ENCODE measurements at places on chromosomes 6 and 20.

DNA sequence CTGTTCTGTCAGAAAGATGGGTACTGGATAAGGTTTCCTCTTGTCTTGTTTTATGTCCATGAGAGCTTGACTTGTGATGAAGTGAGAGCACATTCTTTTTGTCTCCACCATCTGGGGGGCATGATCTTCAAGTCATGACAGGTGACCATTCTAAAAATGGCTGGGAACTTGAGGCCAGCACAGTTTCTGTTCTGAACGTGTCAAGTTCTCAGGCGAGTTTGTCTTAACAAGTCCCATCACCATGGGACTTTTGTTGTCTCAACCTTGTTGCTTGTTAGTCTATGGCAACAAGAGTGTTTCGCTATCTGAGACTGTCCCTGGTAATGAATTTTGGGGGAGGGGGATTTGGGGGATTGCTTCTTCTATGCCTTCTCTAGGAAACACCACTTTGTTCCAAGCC, 25.6 kb upstream of the ENPP4 start:
- DNase-seq: no peak

DNA sequence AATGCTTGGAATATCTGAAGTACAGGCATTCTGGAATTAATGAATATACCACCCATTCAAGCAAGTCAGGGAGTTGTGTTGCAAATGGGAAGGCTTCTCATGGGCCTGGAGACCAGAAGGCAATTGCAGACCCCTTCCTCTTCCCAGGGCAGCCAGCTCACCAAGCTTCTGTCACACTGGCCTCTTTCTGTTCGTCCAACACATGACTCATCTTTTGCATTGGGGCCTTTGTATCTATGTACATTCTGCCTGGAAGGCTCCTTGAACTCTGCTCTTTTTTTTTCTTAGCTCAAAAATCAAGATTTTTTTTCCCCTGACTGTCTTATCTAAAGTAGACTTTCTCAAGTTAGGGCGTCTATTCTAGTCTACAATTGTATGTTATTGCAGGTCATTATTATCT, 132.9 kb upstream of the MYLIP start:
- DNase-seq: no peak

DNA sequence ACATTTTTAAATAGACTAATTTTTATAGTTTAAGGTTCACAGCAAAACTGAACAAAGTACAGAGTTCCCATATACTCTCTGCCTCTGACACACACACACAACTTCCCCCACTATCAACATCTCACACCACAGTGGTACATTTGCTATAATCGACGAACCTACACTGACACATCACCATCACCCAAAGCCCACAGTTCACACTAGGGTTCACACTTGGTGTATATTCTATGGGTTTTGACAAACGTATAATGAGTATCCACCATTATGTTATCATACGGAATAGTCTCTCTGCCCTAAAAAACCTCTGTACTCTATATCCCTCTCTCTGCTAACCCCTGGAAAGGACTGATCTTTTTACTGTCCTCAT, 15.6 kb downstream of the TMEM30A start:
- no peak for DNase-seq

DNA sequence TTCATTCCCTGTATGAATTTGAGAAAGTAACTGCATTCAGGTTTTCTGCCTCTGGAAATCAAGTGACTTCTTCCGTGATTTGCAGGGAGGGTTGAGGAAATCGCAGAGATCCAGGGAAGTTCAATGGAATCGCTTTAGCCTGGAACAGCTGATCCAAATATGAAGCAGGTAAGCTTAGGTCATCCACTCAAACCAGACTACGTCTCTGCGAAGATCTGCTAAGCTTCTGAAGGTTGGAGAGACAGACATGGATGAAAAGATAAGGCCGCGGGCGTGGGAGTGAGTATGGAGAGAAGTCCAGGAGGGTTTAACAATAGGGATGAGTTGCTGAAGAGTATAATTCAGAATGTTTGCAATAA, 34.2 kb upstream of the BTN3A2 start:
- no peak for DNase-seq

DNA sequence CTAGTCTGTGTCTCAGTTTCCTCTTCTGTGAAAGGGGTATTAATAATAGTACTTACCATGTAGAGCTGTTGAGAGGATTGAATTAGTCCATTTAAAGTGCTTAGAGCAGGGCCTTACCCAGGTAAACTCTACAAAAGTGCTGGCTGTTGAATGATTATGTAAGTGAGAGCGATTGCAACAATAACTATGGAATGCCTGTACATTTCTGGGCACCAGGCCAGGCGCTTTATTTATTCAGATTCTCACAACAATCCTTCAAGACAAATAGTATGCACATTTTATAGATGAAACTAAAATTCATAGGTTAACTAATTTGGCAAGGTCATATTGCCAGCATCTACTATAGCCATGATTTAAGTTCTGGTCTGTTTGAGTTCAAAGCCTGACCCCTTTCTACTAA, 78.3 kb upstream of the MMS22L start:
- no peak for DNase-seq

- DNase-seq: no peak
Observed at GRCh38 chr6:84137051-84137375, 90.4 kb downstream of the CEP162 start.

DNA sequence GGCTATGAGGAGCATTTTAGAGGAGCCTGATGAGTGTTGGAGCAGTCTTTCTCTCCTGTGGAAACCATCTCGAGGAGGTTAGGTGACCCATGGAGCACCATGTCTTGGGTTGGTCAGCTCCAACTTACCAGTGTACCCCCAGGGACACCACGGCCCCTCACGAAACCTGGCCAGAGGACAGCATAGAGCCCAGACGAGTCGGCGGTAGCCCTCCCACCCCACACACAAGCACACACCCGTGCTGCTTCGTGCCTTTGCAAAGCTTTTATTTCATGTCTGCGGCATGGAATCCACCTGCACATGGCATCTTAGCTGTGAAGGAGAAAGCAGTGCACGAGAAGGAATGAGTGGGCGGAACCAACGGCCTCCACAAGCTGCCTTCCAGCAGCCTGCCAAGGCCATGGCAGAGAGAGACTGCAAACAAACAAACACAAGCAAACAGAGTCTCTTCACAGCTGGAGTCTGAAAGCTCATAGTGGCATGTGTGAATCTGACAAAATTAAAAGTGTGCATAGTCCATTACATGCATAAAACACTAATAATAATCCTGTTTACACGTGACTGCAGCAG, 53.6 kb downstream of the EZR start:
- no peak for DNase-seq

DNA sequence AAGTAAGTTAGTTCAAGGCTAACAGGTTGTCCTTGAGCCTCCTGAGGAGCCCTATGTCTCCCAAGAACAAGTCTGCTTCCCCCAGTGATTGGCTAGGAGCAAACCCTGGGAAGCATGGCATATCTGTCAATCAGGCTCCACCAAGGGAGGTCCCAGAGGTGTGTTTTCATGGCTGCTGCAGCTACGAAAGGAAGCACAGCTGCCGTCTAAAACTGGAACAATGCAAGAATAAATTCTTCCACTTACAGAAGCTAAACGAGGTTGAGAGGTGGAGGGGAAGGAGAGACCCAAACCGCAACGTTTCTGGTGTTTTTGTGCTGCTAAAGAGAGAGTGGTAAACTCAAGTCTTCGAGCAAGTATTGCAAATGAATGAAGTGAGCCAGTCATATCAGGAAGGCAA, 4.9 kb upstream of the PTGIS start:
- no peak for DNase-seq

All from psoas muscle (tissue), 8 donors.